ENCODE measurements at places on chromosomes 16 and 17. TPM values are rescaled to one million over a fixed set of nuclear protein-coding genes. Genes with fewer than 3 reads are reported as not detected.
A peak's percentile ranks its signal among the peaks of the same experiment; 100 is the strongest.

GRCh38 chr16:66135838-66136237 lies 230.7 kb upstream of the CDH5 start:
- DNase-seq, result no peak

- no peak for DNase-seq
Measured at GRCh38 chr16:12833926-12834325, 30.2 kb upstream of the CPPED1 start.

- no peak for DNase-seq
Measured at GRCh38 chr16:19236561-19237209, 48.8 kb upstream of the CLEC19A start.

DNA sequence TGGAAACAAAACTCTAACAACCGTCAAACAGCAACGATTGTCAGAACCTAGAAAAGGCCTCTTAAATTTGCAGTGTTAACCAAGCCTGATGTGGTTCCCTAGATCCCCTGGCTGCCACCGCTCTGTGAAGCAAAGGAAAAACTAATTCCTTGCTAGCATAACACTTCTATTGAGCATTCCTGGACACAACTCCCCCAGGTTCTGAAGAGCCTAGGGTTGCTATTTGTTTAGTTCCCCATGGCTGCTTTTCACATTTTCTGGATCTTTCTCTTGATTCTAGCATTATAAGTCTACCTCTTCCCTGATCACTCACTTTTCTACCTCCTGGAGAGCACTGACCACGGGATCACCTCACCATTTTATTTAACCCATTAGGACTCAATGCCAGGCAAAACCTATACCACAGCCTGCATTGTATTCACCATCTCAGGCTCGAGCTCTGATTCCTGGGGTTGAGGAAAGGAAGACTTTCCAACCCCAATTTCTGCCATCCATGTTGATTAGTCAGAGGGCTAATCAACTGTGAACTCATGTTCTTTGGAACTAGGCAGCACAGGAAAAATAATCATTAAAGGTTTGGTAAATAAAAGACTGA lies 692 bp upstream of the KCNJ16 start:
- no peak for DNase-seq

- DNase-seq, result no peak
Measured at GRCh38 chr17:77959126-77959925, 823 bp downstream of the TNRC6C start.

GRCh38 chr16:84511180-84511800 lies 6.8 kb upstream of the MEAK7 start:
- DNase-seq, result peak; percentile 92

GRCh38 chr17:80890196-80890920 lies 101.3 kb upstream of the CHMP6 start:
- no peak for DNase-seq

- no peak for DNase-seq
Measured at GRCh38 chr16:27182906-27183405, 20.4 kb upstream of the KDM8 start.

DNA sequence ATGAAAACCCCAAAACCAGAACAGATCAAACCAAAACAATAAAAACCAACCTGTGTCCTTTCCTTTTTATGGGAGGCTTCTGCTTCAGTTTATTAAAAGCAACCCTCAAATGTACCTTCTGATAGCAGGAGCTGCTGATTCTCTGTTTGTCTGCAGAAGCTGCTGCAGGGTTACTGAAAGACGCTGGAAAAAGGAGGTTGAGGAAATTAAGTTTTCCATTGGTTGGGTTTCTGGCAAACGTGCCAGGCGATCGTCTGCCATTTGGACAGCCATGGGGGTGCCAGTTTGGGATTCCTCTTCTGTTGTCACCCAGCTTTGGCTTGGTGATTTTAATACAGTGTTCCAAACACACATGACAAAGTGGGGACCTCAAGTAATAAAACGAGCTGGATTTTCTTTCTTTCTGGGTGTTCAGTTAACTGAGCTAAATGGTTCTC lies 185.4 kb upstream of the ZFHX3 start:
- peak; percentile 25 for DNase-seq

DNA sequence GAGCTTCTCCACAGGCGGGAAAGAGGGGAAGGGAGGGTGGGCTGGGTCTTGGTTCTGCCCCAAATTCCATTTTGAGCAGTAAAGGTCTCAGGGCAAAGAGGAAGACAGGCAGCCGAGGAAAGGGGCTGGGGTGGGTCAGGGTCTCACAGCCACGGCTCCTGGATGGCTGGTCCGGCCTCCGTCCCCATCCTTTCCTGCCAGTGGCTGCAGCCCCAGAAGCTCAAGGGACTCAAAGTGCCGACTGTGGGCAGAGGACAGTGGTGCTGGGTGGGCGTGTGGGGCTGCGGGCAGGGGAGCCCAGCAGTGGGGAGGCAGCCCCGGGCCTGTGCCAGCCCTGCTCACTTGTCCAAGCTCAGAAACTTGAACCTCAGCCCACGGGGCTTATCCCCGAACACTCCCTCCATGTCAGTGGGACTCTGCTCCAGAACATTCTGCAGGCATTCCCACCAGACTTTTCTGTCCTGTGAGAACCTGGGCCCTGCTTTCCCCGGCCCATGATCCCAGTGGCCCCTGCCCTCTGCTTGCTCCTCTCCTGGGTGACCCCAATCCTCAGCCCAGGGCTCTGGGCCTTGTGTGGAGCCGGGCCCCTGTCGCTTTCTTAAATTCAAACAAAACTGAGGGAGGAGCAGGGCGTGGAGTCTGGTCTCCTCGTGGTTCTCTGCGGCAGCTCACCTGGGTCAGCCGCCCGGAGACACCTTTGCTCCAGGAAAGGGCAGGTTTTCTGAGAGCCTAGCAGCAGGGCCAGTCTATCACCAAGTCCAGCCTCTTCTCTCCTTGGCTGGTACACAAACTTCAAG lies 117.8 kb upstream of the METRNL start:
- DNase-seq, result no peak

- DNase-seq, result no peak
Measured at GRCh38 chr16:27980076-27980775, 83.3 kb downstream of the GSG1L start.

DNA sequence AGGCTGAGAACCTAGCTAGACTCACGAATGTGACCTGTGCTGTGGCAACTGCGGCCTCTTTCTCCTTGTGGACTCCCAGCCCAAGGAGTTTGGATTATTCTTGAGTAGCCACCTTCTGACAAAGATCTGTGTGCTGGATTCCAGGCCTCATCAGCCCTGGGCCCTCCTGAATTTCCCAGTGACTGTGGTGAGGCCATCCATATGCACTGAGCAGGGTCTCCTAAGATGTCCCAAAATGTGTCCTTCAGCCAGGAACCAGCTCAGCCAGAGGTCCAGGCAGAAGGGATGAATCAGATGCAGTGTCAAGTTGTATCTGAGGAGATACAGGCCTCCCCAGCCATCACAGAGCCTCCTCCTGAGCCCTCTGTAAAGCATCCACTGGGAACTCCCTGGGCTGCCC lies 124.5 kb downstream of the CCDC182 start:
- DNase-seq, result no peak

GRCh38 chr17:77772899-77773358 lies 185.6 kb upstream of the TNRC6C start:
- no peak for DNase-seq

DNA sequence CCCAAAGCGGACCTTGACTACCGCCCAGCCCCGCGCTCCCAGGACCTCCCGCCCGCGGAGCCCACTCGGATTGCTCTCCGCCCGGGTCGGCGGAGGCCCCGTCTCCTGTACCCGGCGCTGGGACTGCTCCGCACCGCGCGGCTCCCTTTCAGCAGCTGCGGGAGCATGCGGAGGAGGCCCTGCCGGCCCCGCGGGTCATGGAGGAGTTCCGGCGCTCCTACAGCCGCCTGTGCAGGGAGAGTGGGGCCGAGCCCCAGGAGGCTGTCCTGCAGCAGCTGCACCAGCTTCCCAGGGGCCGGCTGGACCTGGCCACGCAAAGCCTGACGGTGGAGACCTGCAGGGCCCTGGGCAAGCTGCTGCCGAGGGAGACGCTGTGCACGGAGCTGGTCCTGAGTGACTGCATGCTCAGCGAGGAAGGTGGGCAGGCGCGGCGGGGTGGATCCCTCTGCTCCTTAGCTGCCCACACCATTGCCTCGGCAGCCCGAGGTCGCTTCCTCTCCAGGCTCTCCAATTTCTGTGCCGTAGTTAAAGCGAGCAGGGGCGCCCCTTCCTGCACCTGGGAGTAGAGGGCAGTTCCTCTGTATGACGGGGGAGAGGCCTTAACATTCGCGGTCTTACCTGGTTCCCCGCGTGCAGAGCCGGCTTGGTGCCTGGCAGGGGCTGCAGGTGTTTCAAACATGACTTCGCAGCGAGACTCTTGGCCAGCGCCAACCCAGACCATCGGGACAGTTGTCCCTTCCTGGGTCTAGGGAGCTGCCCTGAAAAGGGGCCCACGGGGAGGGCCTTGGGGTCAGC lies 539 bp downstream of the LRRC45 start:
- no peak for DNase-seq

DNA sequence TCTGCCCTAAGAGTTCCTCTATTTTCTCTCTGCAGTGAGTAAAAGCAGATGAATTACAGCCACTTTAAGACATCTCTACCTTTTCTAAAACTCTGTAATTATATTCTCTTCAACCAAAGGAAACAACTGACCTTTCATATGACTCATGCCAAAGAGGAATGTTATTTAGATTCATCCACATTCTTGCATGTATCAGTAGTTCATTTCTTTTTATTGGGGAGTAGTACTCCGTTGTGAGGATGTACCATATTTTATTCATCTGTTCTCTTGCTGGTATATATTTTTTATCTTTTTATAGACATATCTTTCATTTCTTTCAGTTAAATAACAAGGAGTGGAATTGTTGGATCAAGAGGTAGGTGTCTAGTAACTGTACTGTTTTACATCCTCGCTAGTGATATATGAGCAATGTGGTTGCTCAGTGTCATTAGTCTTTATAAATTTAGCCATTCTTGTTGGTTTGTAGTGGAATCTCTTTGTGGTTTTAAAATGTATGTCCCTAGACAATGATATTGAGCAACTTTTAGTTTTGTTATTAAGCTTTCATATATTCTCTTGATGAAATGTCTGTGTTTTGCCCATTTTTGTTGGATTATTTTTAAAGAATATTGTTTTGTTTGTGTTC lies 7.8 kb upstream of the MYH8 start:
- no peak for DNase-seq

GRCh38 chr16:64475627-64476351 lies 646.1 kb downstream of the CDH11 start:
- no peak for DNase-seq

GRCh38 chr16:79370736-79371135 lies 229.8 kb downstream of the MAF start:
- DNase-seq, result no peak

DNA sequence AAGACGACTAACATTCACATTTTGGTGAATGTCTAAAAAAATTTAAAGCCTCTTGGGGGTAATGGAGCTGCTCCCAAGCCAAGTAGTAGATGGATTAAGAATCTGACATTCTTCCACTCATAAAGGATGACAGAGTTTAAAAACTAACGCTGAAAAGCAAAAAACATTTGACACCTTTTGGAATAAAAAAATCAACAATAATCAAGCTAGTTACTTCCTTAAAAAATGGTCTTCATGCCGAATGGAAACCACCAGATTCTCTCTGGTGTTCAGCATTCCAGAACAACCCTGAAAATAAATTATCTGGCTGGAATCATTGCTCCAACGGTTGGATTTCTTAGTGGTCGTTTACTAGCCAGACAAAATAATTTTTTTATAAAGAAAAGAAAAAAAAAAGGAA lies 18.0 kb downstream of the HLF start:
- DNase-seq, result no peak

DNA sequence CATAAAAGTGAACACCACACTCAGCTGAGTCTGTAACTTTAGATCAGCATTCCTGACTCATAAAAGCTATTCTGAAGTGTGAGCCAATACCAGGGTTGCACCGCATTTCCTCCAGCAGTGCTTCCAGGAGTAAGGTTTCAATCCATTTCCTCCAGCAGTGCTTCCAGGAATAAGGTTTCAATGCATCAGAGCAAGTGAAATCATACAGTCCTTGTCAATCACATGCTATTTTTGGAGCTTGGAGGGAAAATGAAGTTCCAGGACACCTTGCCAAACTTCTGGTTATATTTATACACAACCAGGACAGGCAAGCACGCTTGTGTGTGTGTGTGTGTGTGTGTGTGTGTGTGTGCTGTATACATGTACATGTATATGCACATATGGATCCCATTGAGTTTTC lies 327.6 kb downstream of the GRIN2A start:
- peak; percentile 47 for DNase-seq

DNA sequence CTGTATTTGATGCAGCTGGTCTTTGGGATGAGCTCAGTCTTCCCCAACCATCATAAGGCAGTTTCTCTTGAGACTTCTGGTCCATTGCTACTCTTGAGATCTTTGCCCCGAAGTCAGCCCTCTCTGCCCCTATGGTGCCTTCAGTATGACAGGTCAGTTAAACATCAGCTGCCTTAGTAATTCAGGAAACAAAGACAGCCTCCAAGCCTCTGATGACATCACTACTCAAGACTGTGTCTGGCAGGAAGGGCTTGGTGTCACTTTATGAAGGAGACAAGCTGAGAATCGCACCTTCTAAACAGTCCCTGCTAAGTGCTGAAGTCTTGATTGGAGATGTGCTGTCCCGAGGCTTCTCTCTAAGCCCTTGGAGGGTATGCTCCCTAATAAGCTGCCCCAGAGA lies 104.9 kb upstream of the TBX2 start:
- no peak for DNase-seq

The CRHR1 gene
- polyA plus RNA-seq, result not detected

The PLA2G10 gene
- not detected for polyA plus RNA-seq

The OR2C1 gene
- 0.23 TPM for polyA plus RNA-seq

The ZNF287 gene
- polyA plus RNA-seq, result 6.4 TPM

The PTX4 gene
- 0.41 TPM for polyA plus RNA-seq

The RCVRN gene
- polyA plus RNA-seq, result 0.34 TPM
